CD4-positive, alpha-beta T cell treated with Interleukin-1 beta for 1 hour (primary cell): ENCODE measurements at places on chromosomes 4 and X.

DNA sequence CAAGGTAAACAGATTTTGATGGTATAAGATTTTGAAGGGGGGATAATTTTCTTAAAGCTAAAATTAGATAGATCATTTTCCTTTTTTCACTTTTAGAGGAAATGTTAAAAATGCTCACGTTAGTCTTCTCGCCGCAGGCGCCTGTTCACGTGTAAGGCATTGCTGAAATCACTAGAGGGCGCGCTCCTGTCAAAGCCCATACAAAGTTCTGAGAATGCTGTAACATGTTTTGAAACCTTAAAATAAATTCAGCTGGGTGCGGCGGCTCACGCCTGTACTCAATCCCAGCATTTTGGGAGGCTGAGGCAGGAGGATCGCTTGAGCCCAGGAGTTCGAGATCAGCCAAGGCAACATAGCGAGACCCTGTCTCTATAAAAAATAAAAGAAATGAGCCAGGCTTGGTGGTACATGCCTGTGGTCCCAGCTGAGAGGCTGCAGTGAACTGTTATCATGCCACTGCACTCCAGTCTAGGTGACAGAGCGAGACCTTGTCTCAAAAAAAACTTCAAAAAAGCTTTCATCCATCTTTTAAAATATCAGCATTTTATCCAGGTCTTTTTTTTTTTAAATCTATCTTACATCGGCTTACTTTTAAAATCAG, 138.0 kb downstream of the RBMX2 start:
- peak; percentile 17 for DNase-seq

DNA sequence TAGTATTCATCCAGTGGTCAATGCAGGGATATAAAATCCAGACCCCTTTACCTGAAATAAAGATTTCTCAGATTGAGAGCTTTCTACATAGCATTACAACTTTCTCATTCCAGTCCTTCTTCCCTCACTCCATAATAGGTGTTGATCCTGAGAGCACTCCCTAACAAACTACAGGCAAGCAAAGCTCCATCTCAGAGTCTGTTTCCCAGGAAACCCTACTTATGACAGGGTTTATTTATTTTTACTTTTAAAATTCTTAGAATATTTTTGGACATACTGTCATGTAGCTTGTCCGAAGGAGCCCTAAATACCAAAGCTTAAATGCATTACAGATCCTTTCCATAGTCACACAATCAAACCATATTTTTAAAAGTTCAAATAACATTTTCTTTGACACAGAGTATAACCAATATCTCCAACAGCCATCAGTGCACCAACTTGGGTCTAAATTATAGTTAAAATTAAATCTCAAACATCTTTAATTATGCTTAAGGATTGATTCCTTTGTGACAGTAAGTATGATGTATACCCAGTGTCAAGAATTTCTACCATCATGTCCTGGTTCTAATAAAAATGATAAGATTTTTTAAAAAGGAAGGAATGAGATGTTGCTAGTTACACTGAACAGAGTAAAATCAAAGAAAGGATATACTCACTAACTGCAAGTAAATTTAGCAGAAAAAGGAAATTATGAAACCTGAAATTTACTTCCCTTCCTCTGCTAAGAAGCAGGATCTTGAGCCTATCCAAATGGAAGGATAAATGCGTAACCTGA, 580.4 kb upstream of the ADGRL3 start:
- DNase-seq, result no peak

DNA sequence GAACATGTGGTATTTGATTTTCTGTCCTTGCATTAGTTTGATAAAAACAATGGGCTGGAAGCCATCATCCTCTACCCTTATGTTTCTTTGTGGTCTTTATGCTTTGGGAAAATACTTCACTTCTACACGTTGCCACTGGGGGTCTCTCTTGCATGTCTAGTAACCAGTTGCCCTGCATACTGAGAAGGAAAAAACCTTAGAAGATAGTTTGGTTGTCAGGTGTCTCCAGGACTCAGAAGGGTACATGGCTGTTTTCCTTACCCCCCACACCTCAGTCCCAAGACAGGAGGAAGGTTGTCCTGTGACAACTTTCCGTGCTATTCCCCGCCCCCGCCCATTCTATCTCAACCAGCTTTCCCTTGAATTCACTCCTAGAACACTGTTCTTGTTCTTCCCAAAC, 62.1 kb upstream of the LANCL3 start:
- DNase-seq, result no peak

GRCh38 chr4:138975225-138975624, 40.4 kb upstream of the NOCT start:
- DNase-seq, result no peak

DNA sequence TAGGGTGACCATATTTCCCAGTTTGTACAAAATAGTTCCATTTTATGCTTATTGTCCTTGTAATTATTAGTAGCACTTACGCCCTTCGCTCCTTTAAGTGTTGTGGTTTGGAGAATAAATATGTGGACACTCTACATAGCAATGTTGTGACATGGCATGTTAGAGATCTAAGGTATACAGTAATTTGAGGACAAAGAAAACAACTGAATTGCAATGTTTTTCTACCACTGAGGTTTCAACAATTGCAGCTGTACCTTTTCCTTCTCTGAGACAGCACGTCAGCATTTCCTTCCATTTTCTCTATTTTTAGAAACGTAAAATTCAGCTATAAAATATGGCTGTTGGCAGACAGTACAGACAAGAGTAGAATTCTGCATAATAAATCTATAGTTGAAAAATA, 323.1 kb downstream of the MAPK10 start:
- DNase-seq, result no peak

GRCh38 chr4:7903791-7904516, 35.7 kb downstream of the AFAP1 start:
- no peak for DNase-seq

GRCh38 chrX:87299563-87300160, 217.9 kb upstream of the KLHL4 start:
- DNase-seq, result no peak
